ENCODE measurements at places on chromosomes 12 and 14.
A peak's percentile ranks its signal among the peaks of the same experiment; 100 is the strongest.

DNA sequence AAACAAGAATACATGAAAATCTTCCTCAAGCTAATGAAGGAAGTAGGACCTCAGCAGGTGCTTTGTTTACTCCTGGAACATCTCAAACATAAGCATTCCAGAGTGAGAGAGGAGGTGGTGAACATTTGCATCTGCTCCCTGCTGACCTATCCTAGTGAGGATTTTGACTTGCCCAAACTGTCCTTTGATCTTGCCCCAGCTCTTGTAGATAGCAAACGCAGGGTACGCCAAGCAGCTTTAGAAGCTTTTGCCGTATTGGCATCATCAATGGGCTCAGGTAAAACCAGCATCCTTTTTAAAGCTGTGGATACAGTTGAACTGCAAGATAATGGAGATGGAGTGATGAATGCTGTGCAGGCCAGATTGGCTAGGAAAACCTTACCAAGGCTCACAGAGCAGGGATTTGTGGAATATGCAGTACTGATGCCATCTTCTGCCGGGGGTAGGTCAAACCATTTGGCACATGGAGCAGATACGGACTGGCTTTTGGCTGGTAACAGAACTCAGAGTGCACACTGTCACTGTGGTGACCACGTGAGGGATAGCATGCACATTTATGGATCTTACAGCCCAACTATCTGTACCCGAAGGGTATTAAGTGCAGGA, 1.9 kb downstream of the TOGARAM1 start:
- peak; percentile 5 for ATAC-seq

DNA sequence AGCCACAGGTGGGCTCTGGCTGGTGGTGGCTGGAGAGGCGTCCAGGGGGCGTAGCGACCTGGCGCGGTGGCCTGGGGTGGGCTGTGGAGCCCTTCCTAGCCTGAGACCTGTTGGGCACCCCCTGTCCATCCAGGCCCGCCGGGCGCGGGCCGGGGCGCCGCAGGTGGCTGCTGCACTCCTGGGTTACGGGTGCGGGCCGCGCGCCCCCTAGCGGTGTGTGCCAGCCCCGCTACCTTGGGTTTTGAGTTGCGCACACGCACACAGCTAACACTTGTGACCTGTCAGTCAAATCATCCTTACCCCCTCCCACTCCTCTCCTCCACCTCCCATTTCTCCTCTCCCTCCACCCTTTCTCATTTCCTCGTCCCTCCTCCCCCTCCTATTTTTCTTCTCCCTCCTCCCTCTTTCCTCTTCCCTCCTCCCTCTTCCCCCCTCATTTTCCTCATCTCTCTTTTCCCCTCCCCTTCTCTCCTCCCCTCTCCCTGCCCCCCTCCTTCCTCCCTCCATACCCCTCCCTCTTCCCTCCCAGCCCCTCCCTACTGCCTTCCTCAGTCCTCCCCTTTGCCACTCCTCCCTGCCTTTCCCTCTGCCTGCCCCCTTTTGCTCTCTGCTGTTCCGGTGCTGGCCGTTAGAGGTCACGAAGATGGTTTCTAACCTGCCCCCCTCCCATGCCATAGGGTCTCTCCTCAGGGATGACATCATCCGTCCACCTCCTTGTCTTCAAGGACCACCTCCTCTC, 2.3 kb downstream of the MEG3 start:
- no peak for ATAC-seq

GRCh38 chr14:67853715-67854114, 34.1 kb downstream of the RAD51B start:
- no peak for ATAC-seq

GRCh38 chr14:45135156-45135555, 574 bp upstream of the FANCM start:
- ATAC-seq, result no peak

DNA sequence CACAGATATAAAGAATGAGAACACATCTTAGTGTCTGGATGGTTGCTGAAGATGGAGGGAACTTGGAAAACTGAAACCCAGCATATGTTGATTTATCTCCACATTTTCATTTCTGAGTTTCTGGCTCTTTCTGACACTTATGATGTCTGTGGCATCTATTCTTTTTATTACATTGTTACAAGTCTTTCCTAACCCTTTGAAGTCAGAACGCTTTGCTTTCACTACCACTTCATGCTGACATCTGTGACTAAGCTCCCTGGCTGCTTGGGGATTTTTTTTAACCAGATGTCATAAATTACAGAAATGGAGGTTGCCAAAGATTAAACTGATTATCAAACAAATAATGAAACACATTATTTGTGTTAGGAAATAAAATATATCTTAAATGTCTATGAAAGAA, 188.7 kb downstream of the KITLG start:
- ATAC-seq, result peak; percentile 95

DNA sequence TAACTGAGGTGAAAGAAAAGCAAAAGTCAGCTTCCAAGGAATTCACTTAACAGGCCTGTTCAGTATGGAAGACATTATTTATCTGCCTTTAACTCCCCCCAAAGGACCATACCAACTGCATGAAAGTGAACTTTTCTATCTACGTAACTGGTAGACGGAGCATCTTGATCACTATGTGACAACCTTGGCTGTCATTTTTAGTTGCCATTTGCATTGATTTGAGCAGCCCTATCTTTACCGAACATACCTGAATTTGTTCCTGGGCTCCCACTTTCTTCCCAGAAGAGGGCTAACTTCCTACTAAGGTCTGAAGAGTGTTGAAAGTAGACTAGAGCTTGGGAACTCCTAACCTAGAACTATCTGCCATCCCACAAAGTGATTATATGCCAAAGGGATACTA, 9.4 kb downstream of the SRSF9 start:
- no peak for ATAC-seq

GRCh38 chr12:126055521-126055920, 990.3 kb downstream of the AACS start:
- ATAC-seq, result no peak

DNA sequence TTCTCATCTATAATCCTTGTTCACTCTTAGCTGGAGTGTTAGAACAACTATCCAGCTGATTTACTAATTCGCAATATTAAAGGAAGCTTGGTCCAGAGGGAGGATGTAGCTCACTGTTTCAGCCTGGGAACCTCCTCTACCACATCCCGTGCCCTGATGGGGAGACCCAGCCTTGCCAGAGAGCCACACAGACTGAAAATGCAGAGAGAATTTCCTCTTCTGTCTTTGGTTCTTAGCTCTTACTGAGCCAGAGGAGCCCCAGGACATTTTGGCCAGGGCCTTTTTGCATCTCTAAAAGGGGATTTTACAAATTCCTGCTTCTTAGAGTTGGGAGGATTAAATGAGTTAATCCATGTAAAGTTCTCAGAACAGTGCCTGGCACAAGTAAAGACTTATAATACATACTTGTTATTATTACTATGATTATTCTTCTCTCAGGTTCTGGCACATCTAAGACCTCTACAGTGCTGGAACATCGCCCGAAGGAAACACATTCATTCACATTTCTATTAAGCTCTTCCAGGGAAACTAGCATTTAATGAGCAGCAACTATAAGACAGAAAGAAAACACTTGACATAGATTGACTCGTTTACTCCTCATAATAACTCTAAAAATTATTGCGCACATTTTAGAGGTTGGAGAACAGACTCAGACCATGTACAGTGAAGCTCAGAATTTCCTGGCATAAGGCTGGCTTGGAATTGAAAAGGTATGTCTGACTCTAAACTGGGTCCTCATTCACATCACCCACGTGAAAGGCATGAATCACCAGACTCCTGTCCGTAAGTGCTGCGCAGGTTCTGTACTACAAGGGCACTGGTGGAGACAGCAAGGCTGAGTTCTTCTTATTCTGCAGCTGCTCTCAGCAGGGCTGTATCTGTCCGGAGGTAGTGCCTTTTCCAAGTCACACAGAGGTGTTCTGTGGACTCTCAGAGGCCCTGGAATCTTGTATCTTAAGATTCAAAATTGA, 27.8 kb upstream of the AEBP2 start:
- ATAC-seq, result peak; percentile 20

DNA sequence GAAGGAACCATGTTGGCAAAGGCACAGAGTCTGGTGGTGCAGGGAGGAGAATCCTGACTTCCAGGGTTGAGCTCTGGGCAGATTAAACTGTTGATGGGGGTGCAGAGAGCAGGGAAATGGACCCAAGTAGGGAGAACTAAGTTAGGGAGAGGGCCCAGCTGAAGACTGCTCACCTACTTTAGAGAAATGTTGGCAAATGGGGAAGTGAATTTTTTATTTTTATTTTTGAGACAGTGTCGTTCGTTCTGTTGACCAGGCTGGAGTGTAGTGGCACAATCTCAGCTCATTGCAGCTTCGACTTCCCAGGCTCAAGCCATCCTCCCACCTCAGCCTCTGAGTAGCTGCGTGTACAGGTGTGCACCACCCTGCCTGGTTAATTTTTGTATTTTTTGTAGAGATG, 32.1 kb upstream of the TUBA1A start:
- no peak for ATAC-seq

DNA sequence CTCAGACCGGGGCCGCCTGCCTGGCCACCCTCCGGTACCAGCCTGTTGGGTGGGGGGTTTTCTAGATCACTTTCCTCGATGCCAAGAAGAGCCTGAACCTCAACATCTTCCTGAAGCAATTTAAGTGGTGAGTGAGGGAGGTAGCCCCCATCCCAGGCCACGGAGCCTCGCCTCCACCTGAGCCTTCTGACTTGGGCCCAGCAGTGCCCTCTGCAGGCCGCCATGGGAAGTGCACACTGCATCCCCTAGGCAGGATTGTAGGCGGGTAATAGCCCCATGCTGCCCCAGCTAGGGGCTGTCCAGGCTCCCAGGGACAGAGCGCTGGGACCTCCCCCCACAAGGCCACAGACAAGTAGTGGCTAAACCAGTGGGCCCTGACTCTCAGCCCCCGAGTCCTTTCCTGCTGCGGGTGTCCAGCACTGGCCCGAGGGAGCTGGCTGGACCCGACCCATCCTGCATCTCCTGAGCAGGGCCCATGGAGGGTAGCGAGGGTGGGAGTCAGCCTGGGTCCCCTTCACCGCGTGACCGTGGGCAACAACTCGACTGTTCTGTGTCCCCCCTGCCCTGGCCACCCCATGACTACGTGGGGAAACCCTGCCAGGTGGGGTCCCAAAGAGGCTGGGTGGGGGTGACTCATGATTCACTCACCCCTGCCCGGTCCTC, 15.3 kb upstream of the ADSS1 start:
- ATAC-seq, result peak; percentile 86

GRCh38 chr12:5648692-5649359, 216.9 kb downstream of the NTF3 start:
- peak; percentile 77 for ATAC-seq

DNA sequence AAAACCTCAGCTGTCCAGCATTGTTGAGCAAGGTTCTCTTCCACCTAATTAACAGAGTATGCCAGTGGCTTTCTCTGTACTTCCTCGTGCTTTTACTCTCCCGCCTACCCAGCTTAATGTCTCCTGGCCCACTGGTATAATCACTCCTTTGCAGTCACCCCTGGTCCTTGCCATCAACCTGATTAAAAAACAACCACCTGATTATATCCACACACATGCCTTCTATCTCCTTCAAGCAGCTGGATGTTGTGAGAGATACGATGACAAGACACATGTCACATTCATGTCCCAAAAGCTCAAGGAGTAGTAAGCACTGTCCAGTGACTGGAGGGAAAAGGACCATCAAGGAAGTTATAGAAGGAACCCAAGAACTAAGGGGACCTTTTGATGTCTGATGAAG, 241.3 kb upstream of the GRIP1 start:
- no peak for ATAC-seq

- no peak for ATAC-seq
These were observed 172.0 kb downstream of the PELI2 start for GRCh38 chr14:56290195-56290594.

- no peak for ATAC-seq
These were observed 19.6 kb upstream of the PPP1R13B start for GRCh38 chr14:103867020-103867419.

DNA sequence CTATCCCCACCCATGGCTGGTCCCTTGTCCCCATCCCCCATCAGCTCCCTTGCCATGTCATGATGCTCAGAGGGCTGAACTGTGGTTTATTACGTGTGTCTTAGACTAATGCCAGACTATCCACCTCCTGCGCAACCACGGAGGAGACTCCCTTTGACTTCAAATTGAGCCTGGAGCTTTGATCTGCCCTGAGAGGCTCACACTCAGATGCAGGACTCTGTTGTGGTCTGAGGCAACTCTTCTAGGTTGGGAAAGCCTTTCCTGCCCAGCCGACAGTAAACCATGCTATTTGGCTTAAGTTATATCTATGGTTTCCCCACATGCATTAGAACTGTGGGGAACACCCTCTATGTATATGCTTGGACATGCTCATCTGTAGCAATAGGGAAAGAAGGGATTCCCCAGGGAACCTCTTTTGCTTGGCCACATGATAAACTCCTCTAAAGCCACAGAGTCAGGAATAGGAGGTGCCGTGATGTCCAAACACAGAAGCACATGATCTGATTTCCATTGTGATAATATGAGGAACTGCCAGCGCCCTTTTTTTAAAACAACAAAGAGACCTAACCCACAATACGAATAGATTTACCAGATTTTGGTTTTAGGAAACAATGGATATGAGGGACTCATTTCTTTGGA, 11.1 kb upstream of the LGALS3 start:
- no peak for ATAC-seq

GRCh38 chr12:89243771-89244170, 108.5 kb downstream of the DUSP6 start:
- ATAC-seq, result no peak

DNA sequence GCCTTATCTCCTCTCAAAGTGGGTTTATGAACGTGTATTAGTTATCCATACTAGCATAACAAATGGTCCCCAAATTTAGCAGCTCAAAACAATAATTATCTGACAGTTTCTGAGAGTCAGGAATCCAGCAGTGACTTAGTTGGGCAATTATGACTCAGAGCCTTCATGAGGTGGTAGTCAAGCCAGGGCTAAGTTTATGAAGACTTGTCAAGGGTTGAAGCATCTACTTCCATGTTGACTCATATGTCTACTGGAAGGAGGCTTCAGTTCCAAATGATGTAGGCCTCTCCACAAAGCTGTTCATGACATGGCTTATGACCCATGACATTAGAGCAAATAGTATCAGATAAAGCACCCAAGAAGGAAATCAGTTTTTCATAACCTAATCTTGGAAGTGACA, 73.2 kb downstream of the IPO8 start:
- no peak for ATAC-seq

DNA sequence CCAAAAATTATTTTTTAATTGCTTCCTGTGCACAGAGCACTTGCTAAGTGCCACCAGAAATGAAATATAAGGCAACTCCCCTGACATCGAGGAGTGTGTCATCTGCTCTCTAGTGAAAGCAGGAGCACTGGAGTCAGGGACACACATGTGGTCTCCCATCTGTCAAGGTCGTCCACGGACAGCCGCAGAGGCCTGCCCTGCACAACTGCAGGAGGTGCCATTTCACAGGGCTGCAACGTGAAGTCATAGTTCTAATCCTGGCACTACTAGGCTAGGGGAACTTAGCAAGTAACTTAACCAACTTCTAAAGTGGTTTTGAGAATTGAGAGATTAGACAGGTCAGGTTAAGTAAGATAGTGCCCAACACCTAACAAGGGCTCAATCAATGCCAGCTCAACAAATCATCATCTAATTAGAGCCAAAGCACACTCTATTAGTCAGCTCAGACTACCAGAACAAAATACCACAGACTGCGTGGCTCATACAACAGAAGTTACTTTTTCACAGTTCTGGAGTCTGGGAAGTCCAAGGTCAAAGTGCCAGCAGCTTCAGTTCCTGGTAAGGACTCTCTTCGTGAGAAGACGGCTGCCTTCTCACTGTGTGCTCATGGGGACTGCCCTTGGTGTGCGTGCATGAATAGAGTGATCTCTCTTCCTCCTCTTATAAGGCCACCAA, 30.7 kb downstream of the FOXN3 start:
- ATAC-seq, result no peak

- ATAC-seq, result no peak
These were observed 346.6 kb downstream of the NAV3 start for GRCh38 chr12:78177298-78177697.

All from SK-N-SH treated with all-trans-retinoic acid at 6 μM for 48 hours (cell line).